ENCODE measurements at places on chromosomes 1 and 21. TPM values are rescaled to one million over a fixed set of nuclear protein-coding genes. Genes with fewer than 3 reads are reported as not detected.
A peak's percentile ranks its signal among the peaks of the same experiment; 100 is the strongest.

GRCh38 chr1:34984435-34984792 is 733 bp downstream of the TMEM35B start:
- no peak for DNase-seq

DNA sequence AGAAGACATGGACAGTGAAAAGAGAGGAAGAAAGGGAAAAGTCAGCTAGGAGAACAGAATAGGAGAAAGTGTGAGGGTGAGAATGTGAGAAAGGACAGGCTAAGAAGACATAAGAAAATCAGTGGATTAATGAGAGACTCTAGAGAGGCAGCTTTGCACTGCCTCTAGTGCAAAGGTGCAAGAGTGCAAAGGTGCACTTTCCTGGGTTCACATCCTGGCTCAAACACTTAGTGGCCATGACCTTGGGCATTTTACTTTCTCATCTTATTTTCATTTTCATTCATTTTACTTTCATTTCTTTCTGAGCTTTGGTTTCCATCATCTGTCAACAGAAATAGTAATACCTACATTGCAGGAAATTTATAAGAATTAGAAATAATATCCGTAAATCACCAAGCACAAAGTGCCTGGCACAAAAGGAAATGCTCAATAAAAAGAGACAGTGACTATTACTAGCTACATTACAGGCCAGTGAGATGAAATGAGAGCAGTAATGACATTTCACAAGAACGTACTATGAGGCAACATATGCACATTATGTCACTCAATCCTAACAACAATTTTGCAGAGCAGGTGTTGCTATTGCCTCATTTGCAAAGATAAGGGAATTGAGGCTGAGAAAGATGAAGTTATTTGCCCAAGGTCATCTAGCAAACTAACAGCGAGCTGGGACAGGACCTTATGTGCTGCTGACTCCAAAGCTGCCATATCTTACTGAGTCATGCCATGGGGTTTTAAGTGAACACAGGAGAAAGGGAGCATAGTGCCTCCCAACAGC is 107.0 kb upstream of the TLR5 start:
- peak; percentile 1 for DNase-seq

GRCh38 chr1:7389906-7390603 is 381.0 kb upstream of the VAMP3 start:
- peak; percentile 34 for DNase-seq

DNA sequence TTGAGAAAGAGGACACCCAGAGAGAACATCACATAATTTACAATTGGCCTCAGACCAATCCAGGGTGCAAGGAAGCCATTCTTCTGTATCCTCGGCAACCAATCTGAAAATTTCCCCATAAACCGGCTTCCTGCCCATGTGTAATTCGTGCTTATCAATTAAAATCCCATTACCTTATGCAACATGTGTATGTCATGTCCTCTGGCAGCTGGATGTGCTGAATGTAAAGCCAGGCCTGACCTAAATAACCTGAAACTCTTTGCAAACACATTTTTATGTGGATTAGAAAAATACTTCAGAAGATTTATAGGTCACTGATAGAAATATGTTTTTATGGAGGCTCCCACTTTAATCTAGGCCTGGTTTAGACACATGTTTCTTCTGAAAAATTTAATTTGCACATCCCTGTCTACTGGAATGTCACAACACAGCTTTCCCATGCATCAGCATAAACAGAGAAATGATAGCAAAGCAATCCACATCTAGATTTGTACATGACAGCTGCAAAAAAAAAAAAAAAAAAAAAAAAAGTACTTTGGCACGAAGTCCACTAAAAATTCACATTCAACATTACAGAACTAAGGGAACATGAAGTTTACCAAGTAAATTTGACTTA is 69.4 kb upstream of the SAMSN1 start:
- DNase-seq, result no peak

DNA sequence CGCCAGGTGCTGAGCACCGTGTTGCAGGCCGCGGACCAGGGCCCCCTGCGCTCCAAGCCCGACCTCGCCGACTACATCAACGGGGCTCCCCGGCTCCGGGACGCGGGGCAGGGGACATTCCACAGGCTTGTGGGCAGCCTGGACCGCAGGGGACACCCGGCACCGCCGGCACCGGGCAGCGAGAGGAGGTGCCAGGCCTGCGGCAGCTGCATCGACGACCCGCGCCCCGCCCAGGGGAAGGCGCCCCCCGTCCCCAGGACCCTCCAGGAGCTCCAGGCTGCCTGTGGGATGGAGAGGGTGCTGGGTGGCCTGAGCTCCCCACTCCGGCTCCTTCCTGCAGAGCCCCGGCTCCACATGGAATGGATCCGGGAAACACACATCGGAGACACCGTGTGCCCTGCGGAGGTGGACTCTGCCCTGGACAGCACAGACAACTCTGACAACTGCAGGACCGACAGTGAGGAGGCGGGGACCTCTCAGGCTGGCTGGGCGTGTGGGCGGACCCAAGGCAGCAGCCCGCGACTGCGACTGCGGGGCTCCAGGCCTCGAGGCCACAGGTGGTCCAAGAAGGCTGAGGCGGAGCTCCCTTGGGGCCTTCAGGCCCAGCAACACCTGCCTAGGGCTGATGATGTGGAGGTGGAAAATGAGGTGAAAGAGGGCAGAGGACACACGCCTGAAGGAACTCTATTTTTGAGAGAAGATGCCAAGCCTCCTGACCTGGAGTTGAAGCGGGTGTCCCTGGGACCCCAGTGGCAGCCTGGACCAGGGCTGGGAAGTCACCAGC is 22.8 kb downstream of the KIAA1614 start:
- peak; percentile 50 for DNase-seq

Gene CD34
- 69.4 TPM for polyA plus RNA-seq

- DNase-seq, result peak; percentile 67
These were observed 812 bp downstream of the CACHD1 start for GRCh38 chr1:64470665-64471217.

DNA sequence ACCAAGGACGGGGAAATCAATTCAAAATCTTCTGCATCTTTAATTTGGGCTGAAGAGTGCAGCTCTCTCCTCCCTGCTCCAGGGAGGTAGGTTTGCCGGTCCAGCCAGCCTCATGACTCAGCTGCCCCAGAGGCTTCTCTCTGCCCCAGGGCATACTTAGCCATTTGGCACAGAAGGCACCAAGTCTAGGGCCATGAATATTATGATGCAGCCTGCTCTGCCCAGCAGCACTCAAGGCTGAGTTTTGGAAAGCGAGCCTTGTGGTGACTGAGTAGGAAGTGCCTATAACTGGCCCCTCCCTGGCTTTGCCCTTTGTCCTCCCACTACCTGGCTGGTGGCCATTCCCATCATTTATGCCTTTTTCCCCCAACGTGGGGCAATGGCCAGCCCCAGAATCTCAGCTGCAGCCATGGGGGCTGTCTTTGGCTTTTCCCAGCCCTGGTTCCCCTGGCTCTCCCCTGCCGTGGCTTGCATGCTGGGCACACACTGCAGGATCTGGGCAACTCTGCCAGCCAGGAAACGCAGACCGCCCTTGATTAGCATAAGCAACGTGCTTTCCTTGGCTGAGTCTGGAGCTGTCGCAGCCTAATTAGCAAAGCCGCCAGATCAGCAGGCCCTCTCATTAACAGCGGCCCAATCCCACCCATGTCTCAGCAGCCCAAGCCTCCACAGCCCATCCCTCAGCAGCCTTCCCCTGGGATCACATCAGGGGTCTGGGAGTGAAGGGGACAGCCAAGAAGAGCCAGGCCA is 258.6 kb upstream of the TMEM51 start:
- DNase-seq, result no peak
